Chondrocyte (in vitro differentiated cells): ENCODE measurements at places on chromosomes 4 and X. TPM values are rescaled to one million over a fixed set of nuclear protein-coding genes. Genes with fewer than 3 reads are reported as not detected.

DNA sequence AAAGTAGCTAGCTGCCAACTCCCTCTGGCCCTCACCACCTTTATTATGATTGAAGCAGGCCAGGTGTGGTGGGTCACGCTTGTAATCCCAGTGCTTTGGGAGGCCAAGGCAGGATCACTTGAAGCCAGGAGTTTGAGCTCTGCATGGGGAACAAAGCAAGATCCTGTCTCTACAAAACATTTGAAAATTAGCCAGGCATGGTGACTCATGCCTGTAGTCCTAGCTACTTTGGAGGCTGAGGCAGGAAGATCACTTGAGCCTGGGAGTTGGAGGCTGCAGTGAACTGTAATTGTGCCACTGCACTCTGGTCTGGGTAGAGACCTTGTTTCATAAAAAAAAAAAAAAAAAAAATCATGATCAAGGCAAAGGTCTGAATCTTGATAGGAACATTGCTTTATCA, 467.0 kb upstream of the DIPK2B start:
- DNase-seq: no peak

DNA sequence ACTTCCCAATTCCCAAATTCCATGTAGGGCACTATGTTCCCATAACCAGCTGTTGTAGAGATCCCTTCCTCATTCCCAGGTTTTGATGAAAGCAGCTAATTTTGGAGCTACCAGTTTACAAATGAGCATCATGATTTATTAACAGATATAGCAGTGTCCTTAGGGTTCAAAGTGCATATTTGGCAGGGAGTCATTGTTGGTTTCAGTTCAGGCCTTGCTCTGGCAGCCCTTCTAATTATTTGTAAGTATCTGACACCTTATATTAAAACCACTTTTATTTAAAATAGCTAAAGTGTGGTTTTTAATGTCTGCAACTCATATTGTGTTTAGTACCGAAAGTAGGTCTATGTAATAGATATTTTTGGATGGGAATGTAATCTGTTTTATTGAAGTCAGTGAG, 518.5 kb downstream of the TLL1 start:
- DNase-seq: no peak

GRCh38 chr4:142975618-142976017, 129.5 kb upstream of the INPP4B start:
- no peak for DNase-seq

- DNase-seq: no peak
Measured at GRCh38 chr4:19844446-19844845, 407.3 kb upstream of the SLIT2 start.

GRCh38 chr4:153000076-153000420, 63.9 kb downstream of the FHDC1 start:
- DNase-seq: no peak

- DNase-seq: no peak
Measured at GRCh38 chr4:188704288-188704687, 565.0 kb downstream of the TRIML1 start.

GRCh38 chr4:7956270-7956808, 16.7 kb upstream of the AFAP1 start:
- DNase-seq: no peak

DNA sequence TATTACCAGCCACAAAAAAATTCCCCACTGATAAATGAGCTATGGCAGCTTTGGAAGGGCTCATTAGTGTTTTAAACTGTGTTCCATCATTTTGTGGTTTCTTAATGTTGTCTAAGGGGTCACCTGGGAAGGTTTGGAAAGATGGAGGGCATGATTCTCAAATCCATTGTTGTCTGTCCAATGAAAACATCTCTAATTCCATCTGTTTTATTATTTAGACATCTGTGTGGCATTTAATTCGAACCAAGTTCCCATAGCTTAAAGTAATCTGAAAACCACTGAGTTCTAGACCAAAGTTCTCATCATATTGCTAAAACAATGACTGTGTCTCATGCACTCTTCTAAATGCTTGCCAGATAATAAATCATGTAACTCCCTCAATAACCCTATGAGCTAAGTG, 103.8 kb upstream of the PPP3CA start:
- no peak for DNase-seq

GRCh38 chrX:57822398-57822797, 87.9 kb downstream of the ZXDA start:
- no peak for DNase-seq

Gene CHRDL1
- total RNA-seq: 0.51 to 1.2 TPM (median 1.2 TPM) in 3 replicates

Gene VSIG1
- total RNA-seq: not detected in 3 replicates

Gene CT45A1
- not detected in 3 replicates for total RNA-seq
